ENCODE measurements at places on chromosomes 6 and 20. TPM values are rescaled to one million over a fixed set of nuclear protein-coding genes. Genes with fewer than 3 reads are reported as not detected.
A peak's percentile ranks its signal among the peaks of the same experiment; 100 is the strongest.

DNA sequence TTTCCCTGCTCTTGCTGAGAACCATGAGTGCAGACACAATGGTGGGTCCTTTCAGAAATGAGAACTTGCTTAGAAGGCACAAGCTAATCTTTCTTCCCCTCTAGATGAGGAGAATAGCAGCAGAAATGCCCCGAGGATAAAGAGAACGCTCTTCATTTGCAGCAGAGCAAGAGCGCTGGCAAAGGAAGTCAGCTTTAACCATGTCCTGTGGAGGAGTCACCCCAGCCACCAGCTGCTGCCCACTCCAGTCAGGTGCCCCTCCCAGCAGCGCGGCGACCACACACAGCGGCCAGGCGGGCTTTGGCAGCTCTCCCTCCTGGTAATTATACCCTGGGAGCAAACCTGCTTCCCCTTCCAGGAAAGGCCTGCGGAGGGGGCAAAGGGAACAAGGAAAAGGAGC, 42.4 kb upstream of the EMILIN3 start:
- H3K4me3 ChIP-seq: no peak overlapping the region
- no peak overlapping the region for H3K27ac ChIP-seq
- DNase-seq: no peak
- H3K27me3 ChIP-seq: no peaks in the 10 kb centered on the region
- peaks cover 16% of the 10 kb centered on the region for H3K36me3 ChIP-seq

DNA sequence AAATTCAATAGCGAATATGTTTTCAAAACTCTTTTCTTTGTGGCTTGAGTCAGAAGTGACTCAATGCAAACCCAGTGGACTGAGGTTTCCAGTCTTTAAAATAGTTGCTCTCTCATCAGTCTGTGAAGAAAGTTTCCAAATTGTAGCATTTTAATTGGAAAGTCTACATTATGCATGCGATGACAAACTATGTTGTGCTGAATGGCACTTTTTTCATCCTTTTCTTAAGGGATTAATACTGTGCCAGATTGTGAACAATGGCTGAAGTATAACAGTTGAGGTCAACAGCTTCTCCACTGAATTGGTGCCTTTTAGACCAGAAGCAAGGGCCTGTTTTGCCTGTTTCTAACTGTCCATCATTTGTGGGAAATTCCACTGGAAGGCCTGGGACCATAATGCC, 377.1 kb downstream of the BTBD9 start:
- peaks cover 61% of the 10 kb centered on the region for H3K4me1 ChIP-seq
- DNase-seq: peak; percentile 83
- peak overlapping the region; percentile 95 for H3K27ac ChIP-seq
- H3K27me3 ChIP-seq: no peaks in the 10 kb centered on the region
- H3K36me3 ChIP-seq: no peaks in the 10 kb centered on the region

GRCh38 chr6:44779130-44779826, 391.8 kb downstream of the CDC5L start:
- H3K27ac ChIP-seq: no peak overlapping the region
- no peak for DNase-seq
- H3K27me3 ChIP-seq: peaks cover 13% of the 10 kb centered on the region
- H3K36me3 ChIP-seq: no peaks in the 10 kb centered on the region
- H3K4me3 ChIP-seq: no peak overlapping the region
- no peaks in the 10 kb centered on the region for H3K4me1 ChIP-seq

DNA sequence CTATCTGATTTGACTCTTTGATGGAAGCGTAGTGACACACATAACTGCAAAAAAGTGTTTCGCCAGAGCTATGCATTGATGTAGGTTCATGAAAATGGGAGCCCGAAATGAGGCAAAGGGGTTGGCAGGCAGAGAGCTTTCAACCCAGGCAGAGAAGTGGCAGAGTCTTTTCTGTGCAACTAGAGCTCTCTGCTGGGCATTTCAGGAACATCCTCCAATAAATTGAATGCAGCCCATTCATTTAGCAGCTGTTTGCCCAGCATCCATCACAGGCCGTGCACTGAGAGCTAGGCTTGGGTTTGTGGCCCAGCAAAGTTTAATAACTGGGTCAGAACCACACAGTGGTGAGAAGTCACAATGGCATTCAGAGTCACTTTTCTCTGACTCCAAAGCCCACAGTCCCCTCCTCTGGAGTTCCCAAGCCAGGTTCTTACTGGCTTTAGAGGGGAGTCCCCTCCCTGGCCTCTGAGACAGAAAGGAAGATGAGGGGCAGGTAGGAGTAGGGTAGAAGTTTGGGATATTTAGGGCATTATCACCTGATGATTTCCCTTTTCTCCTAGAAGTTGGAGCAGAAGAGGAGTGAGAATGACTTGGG, 31.8 kb upstream of the ELMO2 start:
- H3K27me3 ChIP-seq: peaks cover 48% of the 10 kb centered on the region
- no peaks in the 10 kb centered on the region for H3K36me3 ChIP-seq
- H3K4me1 ChIP-seq: peaks cover 6% of the 10 kb centered on the region
- H3K27ac ChIP-seq: no peak overlapping the region

DNA sequence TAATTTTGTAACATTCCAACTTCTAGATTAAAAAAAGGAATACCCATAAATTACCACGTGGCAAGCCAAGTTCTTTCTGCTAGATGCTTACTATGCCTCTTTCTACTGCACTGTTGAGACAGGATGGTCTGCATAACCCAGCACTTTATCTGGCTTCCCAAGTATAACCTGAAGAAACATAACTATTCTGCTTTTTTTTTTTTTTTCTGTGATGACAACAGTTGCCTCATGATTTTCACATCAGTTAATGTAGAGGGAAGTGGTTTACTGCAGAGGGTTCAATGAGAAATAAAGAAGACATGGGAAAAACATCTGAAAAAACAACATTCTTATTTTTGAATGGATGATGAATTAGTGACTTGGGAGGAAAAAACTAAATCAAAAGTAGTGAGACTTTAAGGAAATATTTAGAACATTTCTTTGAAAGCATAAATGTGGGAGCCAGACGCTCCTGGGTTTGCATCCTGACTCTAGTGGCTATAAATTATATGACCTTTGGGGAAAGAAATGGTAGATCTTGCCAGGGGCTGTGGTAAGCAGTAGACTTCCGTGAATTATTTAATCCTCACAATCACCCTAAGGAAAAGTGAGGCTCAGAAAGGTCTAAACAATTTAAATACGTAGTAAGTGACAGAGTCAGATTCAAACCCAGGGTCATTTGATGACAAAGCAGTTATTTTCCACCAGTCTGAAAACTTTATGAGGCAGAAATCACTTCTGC, 230.7 kb downstream of the PHACTR1 start:
- H3K27me3 ChIP-seq: peaks cover 38% of the 10 kb centered on the region
- no peak for DNase-seq
- H3K4me3 ChIP-seq: no peak overlapping the region
- H3K36me3 ChIP-seq: no peaks in the 10 kb centered on the region
- no peaks in the 10 kb centered on the region for H3K4me1 ChIP-seq

OR2W1 gene
- not detected for total RNA-seq
